T-helper 2 cell (primary cell): ENCODE measurements at places on chromosomes 5 and 9.

DNA sequence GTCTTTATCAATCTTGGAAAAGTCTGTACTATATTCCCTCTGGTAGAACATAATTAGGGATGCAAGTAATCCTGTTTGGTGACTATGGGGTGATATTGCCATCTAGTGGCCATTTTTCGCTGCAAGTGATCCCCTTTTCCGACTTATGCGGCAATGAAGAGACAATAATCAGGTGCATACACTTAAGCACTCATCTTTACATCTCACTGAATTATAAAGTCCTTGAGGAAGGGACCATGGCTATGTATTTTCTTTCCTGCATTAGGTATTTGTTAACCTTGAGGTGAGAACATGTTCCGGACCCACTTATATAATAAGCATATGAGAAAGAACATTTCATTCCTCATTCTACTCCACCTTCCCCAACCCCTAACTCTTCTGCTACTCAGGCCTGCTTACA is 19.6 kb upstream of the LIX1 start:
- DNase-seq: peak; percentile 18

DNA sequence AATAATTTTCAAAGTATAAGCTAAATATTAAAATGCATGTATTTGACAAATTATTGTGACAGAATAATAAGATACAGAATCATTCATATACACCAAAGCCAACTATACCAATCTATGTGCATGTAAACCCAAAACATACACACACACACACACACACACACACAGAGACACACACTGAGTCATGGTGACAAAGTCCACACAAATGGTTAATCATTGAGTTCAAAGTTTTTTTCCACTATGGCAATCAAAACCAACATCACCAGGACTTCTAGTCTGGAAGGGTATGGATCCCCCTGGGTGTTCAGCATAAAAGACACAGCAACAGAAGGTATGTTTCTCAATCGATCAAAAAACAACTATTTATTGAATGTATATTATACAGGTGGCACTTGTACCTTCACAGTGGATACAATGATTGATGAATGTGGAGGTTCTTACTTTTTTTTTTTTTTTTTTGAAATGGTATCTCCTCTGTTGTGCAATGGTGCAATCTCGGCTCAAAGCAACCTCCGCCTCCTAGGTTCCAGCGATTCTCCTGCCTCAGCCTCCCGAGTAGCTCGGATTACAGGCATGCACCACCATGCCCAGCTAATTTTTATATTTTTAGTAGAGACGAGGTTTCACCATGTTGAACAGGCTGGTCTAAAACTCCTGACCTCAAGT is 137.0 kb downstream of the PDE4D start:
- DNase-seq: no peak

DNA sequence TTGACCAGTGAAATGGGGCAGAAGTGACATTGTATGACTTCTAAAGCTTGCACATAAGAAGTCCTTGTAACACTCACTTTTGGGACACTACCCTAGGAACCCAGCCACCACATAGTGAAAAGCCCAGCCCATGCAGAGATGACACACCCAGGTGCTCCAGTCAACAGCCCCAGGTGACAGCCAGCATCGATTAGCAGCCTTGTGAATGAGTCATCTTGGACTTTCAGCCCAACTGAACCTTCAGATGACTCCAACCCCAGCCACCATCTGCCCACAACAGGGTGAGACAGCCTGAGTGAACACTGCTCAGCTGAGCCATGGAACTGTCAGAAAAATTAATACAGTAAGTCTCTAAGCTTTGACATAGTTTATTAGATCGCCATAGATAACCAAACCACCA is 458.6 kb downstream of the ZSWIM6 start:
- DNase-seq: no peak

DNA sequence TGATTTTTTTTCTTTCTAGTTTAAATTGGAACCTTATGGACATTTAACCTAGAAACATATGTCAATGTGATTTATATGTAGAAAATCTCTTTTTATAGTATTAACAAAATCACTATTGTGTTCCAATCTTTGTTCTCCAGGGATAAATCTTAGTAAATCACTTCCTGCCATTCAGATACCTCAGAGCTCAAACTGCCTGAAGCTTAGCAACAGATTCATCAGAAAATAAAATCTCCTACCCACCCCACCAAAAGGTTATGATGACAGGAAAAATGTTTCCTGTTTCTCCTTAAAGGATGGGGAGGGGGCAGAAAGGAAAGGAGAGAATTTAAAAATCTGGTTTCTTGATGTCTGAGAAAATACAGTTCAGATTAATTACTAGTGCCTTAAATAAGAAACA is 105.0 kb upstream of the TUT7 start:
- no peak for DNase-seq

DNA sequence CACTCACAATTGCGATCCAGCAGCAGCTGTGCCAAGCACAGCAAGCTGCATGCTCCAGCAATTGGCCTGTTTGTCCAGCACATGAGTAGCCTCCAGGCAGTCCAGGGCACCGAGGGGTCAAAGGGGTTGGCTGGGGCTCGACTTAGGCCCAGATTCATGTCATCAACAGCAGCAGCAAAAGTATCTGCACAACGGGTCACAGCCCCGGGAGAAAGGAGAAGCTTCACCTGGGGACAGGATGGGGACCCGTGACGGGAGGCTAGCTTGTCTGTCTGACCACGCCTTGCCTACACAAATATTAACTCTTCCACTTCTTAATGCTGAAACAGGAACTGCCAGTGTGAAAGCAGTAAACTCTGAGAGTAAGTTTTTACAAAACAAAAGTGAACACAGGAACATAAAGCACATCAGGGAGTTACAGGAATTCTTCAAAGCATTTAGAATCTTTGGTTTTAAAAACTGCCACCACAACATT is 191.2 kb downstream of the PIK3R1 start:
- DNase-seq: peak; percentile 29

DNA sequence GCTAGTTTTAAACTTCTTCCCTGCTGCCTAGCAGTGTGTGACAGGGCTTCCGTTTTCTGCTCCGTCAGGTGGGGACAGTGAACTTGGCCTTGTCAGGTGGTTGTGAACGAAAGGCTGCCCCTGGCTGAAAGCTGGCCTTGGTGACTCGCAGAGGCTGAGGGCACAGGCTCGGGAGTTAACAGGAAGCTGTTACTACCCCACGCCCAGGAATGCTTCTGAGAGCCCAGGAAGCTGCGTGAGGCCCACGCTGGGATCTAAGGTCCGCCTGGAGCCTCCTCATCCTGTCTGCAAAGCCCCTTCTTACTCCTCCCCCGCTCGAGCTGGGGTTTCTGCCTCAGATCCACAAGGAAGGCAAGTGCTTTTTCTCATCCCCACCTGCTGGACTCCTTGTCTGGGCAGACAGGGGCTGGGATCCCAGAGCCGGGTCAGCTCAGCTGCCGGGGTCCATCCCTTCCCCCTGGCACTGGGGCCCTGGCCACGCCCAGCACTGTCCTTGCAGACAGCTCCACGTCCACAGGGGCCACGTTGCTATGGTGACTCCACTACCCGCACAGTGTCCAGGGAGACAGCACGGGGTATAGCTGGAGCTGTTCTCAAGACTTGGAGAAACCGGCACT is 124.7 kb upstream of the TBC1D2 start:
- no peak for DNase-seq

DNA sequence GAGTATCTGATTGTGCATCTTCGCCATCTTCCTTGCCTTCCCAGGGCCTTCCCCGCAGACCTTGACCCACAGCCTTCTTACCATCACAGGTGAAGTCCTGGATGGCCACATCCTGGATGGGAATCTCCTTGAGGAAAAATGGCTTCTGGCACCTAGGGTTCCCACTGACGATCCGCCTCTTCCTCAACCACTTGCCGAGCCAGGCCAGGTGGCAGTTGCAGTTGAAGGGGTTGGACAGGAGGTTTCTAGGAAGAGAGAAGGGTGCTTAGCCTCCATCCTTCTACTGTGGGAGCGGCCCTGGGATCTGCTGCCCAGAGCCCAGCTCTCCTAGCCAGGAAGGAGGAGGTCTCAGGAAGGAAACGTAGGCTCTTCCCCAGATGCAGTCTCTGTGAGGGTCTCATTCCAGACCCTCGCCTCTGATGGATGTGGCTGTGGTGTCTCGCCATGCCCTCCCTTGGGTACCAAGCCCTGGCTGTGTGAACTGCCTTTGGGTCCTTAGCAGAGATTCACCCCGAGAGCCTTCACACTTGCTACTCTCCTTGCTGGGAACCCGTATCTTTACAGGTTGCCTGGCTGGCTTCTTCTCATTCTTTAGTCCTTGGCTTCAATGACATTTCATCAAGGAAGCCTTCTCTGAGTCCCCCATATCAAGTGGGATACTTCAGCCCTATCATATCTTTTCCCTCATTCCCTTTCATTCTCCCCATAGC is 170.4 kb upstream of the PANK3 start:
- no peak for DNase-seq

- no peak for DNase-seq
Measured at GRCh38 chr5:75148051-75148450, 88.6 kb downstream of the ANKRD31 start.

GRCh38 chr5:50768634-50769033 is 102.2 kb downstream of the PARP8 start:
- DNase-seq: no peak

DNA sequence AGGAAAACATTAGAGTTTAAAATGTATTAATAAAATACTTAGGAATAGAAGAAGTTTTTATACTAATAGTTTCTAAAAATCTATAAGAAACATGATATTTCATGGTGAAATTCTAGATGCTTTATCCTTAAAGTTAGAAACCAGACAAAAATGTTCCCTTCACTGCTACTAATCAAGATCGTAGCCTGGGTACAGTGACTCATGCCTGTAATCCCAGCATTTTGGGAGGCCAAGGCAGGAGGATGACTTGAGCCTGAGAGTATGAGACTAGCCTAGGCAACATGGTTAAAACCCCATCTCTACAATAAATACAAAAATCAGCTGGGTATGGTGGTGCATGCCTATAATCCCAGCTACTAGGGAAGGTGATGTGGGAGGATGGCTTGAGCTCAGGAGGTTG is 30.4 kb upstream of the KLF9 start:
- no peak for DNase-seq

GRCh38 chr5:122515709-122516431 is 203.8 kb downstream of the SNCAIP start:
- no peak for DNase-seq

- no peak for DNase-seq
Measured at GRCh38 chr9:123262338-123262737, 6.0 kb downstream of the STRBP start.

- no peak for DNase-seq
Measured at GRCh38 chr5:9058161-9058560, 487.7 kb downstream of the SEMA5A start.

GRCh38 chr9:98944057-98944733 is 488 bp downstream of the COL15A1 start:
- peak; percentile 9 for DNase-seq

DNA sequence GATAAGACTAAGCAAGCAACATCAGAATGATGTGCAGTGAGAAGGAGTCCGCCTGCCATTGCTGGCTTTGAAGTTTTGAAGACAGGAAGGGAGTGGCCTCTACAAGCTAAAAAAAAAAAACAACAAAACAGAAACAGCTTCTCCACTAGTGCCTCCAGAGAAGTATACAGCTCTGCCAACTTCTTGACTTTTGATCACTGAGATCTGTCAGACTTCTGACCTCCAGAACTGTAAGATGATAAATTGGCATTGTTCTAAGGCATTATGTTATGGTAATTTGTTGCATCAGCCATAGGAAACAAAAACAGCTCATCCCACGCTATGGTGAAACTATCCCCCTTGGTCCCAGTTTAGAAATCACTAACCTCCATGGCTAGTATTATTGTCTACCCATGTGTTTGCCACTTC is 131.0 kb upstream of the VCAN start:
- peak; percentile 31 for DNase-seq

GRCh38 chr5:59637884-59638580 is 255.5 kb downstream of the PDE4D start:
- DNase-seq: no peak

- peak; percentile 89 for DNase-seq
Measured at GRCh38 chr5:177390363-177391300, 6.4 kb downstream of the SLC34A1 start.

DNA sequence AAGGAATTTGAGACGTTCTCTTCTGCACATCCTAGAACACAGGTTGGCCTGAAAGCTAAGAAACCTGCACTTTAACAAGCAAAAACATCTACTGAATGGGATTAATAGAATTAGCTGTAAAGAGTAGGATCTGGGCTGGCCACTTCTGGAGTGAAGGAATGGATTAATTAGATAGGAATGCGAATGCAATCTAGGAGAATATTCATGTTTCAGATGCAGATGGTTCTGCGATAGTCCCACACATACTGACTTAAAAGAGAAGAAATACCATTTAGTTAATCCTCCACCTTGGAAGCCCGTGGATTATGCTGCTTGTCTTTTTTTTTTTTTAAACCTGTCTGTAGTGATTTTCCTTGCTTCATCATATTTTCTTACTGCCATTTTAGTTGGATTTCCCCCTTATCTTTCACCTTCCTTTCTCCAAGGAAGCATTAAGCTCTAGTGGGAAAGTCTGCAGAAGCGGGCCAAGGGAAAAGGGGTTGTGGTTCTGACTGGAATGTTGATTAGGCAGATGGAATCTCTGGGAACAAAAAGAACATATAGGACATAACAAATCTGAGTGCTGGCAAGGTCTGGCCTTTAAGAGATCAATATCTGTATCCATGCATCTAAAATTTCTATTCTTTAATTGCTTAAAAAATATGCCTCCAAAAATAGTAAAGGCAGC is 152.4 kb downstream of the ALDH1A1 start:
- DNase-seq: no peak

DNA sequence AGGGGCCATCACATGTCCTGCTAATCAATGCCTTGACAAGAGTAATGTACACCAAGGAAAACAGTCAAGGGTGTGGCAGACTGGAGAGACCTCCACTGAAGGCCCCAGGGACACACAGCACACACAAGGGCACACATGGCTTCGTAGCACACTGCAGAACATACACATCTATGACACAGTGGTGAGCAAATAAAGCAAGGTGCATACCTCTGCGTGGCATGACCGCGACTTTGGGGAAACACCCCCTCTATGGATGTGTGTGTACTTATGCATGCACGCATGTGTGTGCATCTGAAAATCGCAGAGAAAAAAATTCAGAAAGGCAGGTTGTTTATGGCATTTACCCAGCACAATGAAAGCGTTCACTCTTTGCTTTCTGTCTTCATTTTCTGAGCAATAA is 20.5 kb downstream of the SEMA4D start:
- no peak for DNase-seq

GRCh38 chr9:134365791-134366222 is 39.6 kb downstream of the RXRA start:
- DNase-seq: no peak

- DNase-seq: no peak
Measured at GRCh38 chr9:82894548-82894947, 168.4 kb downstream of the RASEF start.
